ENCODE measurements at places on chromosomes 1 and 21. TPM values are rescaled to one million over a fixed set of nuclear protein-coding genes. Genes with fewer than 3 reads are reported as not detected.

KCNK1 gene
- 9.1 TPM for total RNA-seq

SIK1 gene
- 386 TPM for total RNA-seq

C1orf50 gene
- 2.2 TPM for total RNA-seq

ASCL5 gene
- total RNA-seq: not detected

PRKAA2 gene
- 1.4 TPM for total RNA-seq

OLFM3 gene
- total RNA-seq: not detected

MROH7 gene
- total RNA-seq: 3.3 TPM

GRCh38 chr1:12142891-12143630 lies 23.7 kb upstream of the TNFRSF1B start:
- DNase-seq: no peak

DNA sequence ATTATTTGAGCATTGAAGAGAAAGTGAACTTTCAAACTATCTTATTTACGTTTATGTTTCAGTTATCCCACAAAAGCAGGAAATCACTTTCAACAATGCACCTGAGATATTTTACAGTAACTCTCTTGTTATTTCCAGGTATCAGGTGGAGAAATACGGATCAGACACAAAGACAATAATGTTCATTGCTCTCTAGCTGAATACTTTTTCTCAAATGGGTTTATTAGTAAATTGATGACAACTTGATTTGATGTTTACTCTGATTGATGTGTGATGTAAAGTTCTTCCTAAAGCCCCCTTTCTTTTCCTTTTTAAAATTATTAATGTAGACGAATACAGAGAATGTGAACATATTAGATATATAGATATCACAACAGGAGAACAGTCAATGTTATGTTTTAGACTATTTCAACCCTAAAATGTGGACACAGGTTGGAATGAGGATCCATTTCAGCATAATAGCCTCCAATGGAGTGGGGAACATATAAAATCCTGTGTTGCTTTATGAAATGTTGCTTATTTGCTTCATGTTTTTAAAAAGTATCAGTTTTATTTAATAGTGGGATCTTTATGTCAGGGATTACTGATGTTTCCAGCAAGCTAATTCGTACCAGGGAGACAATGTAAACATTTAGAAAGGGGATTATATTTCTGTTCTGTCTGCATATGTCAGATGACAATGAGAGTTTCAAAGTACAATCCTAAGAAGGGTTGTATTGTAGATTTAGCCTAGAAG lies 1522.3 kb upstream of the TPTE start:
- no peak for DNase-seq

DNA sequence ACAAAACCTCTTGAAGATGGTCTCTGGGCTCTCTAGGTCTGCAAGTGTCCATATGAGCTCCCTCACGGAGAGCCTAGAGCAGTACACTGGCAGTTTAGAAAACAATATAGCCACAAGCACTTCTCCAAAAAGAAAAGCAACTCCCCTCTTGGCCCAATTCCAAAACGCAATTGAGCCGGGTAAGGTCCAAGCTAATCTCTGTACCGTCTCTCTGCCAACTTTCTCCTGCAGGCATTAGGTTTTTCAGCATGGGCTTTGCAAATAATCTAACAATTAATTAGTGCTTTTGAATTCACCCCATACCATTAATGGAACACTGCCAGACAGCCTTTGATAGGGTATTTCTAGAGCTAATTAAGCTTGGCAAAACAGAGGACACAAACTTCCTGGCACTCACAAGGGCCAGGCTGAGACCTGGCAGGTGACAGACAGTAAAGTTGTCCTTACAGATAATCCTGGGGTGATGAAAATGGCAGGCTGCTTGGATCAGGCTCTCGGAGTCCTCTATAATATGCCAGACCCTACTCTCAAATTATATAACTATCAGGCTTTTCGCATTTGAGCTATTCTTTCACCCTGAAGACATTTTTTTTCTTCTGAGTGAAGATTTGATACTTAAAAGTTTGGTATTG lies 39.8 kb downstream of the TGFBR3 start:
- DNase-seq: no peak

DNA sequence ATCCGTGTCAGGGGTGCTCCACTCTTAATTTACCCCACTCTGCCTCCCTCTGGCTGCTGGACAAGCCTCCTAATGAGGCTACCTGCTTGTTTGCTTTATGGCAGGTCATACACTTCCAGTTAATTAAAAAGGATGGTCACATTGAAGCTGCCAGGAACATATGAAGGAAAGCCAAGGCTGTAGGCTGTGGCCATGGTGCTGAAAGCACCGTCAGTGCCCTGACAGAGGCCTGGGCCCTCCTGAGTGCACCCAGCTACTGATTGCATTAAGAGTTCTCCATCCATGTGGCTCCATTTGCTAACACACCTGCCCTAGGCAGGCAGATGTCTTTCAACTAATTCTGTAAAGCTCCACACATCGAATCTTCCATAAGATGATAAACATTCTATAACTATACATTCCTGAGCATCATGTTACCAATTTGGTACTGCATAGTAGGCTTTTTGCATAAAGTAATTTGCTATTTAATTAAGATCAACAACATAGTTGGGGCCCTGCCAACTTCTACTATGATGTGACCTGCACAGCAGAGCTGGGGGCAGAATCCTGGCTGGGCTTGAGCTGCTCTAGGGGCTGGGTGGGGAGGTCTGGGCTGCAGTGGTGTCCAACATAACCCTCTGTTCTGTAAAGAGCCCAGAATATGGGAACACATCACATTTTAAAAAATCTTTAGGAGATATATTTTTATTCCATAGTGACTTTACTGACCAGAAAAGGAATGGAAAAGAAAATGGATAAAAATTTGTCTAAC lies 224.8 kb downstream of the SIPA1L2 start:
- DNase-seq: no peak

DNA sequence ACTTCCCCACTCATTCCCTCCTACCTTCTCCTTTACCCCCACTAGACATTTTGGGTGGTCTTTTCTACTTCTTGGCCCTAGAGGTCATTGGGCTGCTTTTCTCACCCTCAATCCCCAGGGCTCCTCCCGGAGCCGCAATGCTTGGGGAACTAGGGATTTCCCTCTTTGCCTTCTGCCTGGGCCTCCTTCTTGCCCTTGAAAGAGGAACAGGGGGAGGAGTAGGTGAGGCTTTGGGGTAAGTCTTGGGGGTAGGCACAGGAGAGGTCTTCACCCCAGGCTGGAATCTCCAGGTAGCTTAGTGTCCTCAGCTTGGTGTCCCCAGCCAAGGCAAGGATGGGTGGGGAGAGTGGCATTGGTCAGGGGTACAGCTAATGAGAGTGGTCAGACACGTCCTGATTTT lies 56.2 kb upstream of the EPS8L3 start:
- no peak for DNase-seq

DNA sequence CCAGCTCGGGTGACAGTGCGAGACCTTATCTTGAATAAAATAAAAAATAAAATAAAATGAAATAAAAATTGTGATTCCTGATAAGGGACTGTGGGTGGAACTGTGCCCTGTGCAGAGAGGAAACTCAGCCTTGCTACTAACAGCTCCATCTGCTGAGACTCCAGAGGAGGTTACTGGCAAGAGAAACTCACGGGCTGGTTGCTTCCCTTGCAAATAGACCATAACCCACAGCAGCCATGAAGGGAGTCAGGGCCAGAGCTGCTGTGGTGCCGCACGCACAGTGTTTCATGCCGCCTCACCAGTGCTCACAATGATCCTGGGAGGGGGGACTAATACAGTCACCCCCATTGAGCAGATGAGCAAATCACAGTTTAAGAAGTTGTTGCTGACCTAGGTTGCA lies 13.7 kb downstream of the ZBTB17 start:
- no peak for DNase-seq

DNA sequence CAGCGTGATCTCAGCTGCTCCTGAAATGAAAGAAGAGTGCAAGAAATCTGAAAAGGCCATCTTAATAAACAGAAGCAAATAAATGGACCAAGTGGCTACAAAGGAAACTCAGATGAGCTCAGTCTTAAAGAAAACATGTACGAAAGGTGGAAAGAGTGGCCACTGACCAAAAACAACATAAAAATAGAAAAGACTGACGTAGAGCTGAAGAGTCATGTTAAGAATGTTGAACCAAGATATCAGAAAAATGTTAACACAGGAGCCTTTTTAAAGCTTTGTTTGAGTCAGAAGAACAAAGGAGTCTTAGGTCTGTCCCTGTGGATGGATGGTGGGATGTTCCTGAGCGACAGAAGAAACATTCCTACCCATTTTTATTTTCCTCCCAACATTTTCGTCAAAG lies 30.8 kb upstream of the ZNF648 start:
- DNase-seq: no peak

DNA sequence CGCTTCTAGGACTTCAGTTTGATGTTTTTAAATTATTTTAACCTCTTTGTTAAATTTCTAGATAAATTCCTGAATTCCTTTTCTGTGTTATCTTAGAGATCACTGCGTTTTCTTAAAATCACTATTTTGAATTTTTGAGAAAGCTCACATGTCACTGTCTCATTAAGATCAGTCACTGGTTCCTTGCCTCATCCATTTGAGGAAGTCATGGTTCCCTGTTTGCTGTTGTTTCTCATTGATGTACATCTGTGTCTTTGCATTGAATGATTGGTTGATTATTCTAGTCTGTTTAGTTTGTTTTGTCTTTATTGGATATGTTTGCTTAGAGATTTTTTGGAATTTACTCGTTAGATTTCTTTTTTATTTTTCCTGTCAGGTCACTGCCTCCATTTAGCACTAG lies 50.1 kb downstream of the CRP start:
- DNase-seq: no peak

GRCh38 chr1:232384171-232384883 lies 245.6 kb downstream of the SIPA1L2 start:
- DNase-seq: no peak

- no peak for DNase-seq
Measured at GRCh38 chr1:21098186-21098915, 78.3 kb downstream of the EIF4G3 start.

DNA sequence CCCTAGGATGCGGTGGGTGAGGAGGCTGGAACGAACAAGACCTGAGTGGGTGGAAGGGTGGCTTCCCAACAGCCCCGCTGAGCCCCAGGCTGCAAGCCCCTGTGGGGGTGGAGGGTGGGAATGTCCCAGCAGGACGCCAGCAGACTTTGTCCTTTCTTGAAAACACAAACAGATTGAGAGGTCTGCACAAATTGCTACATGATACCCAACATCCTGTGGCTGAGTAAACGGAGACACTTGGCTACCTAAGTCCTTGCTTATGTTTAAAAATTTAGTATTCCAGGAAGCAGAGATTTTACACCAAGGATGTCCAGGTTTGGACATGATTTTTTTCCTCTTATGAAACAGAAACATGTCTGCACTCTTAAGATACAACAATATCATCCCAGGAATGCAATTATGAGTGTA lies 11.8 kb upstream of the F3 start:
- no peak for DNase-seq

- DNase-seq: no peak
Measured at GRCh38 chr1:222641269-222641948, 23.5 kb downstream of the MIA3 start.

DNA sequence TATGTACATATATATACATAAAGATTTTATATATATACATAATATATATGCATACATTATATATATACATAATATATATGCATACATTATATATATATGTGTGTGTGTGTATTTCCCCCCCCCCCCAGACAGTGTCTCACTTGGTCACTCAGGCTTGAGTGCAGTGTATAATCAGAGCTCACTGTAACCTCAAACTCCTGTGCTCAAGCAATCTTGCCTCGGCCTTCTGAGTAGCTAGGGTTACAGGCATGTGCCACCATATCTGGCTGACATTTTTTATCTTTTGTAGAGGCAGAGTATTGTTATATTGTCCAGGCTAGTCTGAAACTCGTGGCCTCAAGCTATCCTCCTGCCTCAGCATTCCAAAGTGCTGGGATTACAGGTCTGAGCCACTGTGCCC lies 9.0 kb upstream of the FUBP1 start:
- no peak for DNase-seq

DNA sequence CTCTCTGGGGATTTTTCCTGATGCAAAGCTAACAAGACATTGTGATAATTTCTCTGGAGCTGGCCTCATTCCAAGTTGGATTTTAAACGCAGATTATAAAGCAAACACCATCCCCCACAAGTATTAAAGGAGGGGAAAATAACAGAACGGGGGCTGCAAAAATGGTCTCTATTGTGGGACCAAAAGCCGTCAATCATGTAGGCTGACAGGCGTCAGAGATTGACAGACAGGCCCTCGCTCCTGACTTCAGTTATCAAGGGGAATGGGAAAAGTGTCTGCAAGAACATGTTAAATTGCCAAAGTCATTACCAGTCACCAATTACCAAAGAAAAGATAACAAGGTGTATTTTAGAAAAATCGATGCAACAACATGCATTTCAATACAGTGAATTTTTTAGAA lies 307.4 kb upstream of the POU3F1 start:
- no peak for DNase-seq

- DNase-seq: no peak
Measured at GRCh38 chr1:87325982-87326738, 2.5 kb upstream of the LMO4 start.

DNA sequence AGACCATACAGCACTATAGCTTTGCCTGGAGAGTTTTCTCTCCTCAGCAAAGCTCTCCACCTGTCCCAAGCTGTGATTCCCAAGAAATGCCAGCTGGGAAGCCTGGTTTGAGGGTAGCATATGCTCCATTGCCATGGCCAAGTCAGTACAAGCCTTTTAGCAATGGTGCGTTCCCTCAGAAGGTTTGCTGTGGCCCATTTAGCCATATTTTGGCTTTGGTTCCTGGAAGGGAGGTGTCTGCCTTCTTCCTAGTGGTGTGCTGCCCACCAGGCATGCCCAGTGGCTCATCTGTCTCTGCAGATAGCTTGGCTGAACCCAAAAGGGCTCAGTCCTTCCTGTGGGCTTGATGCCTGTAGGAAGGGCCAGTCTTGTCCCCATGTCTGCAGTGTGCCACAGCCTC lies 32.4 kb downstream of the GALNT2 start:
- DNase-seq: no peak

GRCh38 chr1:247324923-247325322 lies 6.7 kb downstream of the ZNF496 start:
- no peak for DNase-seq

DNA sequence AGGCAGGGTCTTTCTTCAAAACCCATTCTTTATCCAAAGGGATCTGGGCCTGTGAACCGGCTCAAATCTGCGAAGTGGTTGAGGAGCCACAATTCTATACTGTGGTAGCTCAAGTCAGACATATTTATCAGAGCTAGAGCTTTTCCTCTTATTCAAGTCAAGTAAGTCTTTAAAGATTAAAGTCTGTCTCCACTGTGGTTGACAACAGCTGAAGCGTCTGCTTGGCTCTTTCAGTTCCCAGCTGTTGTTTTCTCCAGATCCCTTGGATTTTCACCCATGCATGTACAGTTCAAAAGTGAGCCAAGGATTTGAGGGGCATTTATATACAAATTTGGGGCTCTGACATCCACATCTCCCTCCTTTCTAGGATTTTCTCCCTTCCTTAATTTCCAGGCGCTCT lies 66.9 kb downstream of the C1orf185 start:
- DNase-seq: no peak

- no peak for DNase-seq
Measured at GRCh38 chr21:31366825-31367224, 22.8 kb upstream of the TIAM1 start.
